Mesenchymal stem cell (in vitro differentiated cells and primary cell): ENCODE measurements at places on chromosomes 6 and 20.

GRCh38 chr6:30570740-30571074 lies 535 bp upstream of the ABCF1 start:
- DNase-seq, result no peak

GRCh38 chr20:62739581-62740285 lies 31.1 kb downstream of the NTSR1 start:
- no peak for DNase-seq

GRCh38 chr6:103177791-103178190 lies 1681.9 kb downstream of the HACE1 start:
- no peak for DNase-seq

GRCh38 chr20:49507741-49508434 lies 25.4 kb upstream of the KCNB1 start:
- DNase-seq, result no peak

DNA sequence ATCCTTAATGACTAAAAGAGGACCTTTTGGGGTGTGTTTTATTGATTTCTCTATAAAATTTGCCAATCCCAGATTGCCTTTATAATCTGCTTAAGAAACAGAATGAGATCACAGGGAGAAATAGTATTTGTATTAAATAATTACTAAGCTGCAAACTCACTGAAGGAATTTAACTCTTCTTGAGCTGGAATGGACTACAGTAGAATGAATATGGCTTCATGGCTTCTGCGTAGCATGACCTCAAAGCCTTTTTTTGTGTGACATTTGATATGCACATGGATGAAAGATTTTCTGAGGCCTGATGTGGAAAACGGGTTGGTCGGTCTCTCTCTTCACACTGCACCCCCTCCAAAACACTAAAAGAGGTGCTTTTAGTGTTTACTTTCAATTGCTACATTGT lies 115.9 kb downstream of the QKI start:
- no peak for DNase-seq

DNA sequence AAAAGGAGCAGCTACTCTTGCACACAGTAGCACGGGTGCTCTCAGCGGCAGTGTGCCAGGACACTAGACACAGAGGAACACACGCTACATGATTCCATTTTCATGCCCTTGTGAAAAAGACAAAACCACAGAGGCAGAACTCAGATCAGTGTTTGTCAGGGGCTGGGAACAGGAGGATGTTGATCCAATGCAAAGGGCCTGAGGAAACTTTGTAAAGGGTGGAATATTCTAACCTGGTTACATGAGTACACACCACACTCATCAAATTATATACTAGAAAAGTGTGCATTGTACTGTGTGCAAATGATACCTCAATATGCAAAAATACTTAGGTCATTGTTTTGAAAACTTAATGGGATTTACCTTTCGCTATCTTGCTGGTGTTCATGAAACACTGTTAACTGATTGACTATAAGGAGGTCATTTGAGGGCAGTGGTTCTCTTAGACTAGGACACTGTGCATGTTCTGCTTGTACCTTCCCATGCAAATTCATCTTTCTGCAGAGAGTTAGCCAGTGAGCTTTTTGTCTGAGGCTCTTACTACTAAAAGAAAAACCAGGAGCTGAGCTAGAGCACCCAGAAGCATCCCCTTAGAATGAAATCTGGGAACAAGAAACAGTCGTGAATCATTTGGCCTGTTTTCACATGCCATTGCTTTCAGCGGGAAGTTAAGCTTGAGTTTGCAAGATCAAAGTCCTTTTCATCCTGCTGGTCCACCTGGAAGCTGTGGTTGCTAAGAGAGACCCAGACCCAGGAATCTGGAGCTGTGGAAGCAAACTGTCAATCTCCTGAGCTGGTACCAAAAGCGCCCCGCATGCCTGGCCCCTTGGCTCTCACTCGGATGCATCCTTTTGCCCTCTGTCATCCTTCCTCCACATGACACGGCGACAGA lies 204.8 kb downstream of the TTLL2 start:
- no peak for DNase-seq

- DNase-seq, result no peak
Measured at GRCh38 chr6:170102038-170102437, 188.8 kb downstream of the DLL1 start.

DNA sequence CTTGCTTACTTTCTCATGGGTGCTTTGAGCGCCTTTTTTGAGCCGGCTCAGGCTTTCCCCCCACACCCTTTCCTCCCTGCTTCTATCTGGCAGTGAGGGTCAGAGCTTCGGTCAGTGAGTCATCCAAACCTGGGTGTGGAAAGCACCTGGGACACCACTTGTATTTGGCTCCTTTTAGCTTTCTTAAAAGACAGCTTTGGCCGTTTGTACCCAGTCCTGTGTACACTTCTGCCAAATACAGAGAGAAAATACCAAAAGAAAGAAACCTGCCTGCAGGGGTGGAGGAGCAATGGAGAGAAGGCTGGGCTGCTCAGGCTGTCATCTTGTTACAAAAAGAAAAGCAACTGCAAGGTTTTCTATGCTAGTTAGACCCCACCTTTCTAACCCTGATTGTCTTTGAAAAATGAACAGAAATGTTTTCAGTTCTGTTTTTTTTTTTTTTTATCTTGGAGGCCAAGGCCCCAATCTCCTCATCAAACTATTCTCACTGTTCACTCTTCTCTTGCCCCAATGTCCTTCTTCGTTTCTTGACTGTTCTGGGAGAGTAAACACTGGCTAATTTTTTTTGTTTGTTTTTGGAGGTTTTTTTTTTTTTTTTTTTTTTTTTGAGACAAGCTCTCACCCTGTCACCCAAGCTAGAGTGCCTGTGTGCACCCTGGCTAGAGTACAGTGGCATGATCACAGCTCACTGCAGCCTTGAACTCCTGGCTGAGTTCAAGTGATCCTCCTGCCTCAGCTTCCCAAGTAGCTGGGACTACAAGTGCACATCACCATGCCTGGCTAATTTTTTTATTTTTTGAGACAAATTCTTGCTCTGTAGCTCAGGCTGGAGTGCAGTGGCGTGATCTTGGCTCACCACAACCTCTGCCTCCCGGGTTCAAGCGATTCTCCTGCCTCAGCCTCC lies 76.4 kb downstream of the SSR1 start:
- DNase-seq, result no peak

DNA sequence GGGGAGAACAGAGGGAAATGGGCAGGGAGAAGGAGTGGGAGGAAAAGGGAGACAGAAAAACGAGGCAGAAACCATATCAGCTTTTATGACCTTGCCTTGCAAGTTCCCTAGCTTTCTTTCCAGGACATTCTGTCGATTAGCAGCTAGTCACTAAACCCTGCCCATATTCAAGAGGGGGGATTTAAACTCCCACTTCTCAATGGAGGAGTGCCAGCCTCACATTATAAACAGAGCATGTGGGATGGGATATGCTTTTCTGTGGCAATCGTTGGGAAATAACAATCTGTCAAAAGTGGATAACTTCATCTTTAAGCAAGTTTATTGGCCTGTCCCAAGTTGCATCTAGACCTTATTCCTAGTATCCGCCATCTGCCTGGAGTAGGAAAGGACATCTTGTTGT lies 57.0 kb upstream of the TMEM170B start:
- no peak for DNase-seq

GRCh38 chr20:38748861-38749149 lies 545 bp downstream of the ACTR5 start:
- DNase-seq, result no peak

- no peak for DNase-seq
Measured at GRCh38 chr6:169170583-169170955, 83.1 kb downstream of the THBS2 start.

- DNase-seq, result no peak
Measured at GRCh38 chr6:72665599-72665998, 43.7 kb downstream of the KCNQ5 start.

DNA sequence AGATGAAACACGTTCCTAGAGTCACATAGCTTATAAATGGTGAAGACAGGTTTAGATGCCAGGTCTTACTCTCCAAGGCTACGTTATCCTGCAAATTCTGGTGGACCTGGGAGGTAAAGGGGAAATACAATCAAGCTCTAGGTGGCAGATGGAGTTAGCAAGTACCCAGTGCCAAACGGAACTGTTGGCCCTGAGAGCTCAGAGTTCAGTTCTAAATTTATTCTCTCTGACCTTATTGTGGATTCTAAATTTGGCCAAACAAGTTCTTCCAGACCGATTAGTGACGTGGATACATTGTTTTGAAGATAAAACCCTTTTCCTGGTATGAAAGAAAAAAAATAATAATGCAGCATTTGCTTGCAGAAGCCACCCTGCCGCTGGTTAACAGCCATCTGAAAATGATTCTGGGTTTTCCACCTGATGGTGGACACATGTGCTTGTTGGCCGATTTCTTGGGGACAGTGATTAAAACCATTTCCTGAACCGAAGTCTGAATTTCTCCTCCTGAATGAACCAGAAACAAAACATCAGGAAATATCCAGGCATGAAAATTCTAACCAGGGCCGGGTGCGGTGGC lies 32.5 kb downstream of the RIPOR3 start:
- DNase-seq, result no peak

- no peak for DNase-seq
Measured at GRCh38 chr6:143396497-143397226, 53.8 kb downstream of the ADAT2 start.

- no peak for DNase-seq
Measured at GRCh38 chr6:74610352-74610751, 595.5 kb downstream of the COL12A1 start.

GRCh38 chr20:50635676-50636600 lies 55.4 kb downstream of the RIPOR3 start:
- peak; percentile 88 for DNase-seq

DNA sequence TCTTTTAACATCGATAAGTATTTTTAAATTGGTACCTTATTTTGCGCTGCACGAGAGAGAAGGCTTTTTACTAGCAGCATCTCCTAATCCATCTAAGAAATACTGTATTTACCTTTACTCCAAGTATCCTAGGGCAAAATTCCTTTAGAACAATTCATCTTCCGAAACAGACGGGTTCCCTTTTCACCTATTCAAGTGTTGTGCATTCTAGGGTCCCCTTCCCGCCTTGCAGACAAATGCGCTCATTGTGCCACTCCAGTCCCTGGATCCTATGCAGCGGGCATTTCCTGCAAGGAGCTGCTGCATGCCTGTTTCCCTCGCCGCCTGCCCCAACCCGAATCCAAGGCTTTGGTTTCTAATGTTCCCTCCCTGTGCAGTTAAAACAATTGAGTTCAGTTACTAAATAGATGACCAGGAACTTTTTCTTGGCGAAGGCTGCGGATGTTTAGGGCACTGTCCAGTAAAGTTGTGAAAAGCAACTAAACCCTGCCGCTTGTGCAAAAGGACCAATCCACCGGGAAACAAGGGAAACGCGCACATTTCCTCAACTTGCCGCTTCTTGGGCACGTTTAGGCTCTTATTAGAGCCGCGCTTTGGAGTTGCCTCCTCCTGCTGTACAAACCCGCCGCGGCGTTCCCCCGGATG lies 556 bp upstream of the SCAF8 start:
- peak; percentile 69 for DNase-seq

DNA sequence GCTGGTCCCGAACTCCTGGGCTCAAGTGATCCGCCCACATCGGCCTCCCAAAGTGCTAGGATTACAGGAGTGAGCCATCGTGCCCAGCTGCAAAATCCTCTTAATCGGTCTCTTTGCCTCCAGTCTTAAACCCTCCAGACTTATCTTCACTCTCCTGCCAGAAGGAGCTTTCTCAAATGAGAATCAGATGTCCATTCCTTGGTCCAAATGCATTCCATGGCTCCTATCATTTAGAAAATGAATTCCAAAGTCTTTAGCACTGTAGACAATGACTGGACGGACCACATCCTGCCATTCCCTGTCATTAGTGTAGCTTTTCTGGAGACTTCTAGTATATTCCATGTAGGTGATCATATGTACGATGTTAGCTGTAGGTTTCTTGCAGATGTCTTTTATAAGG lies 141.9 kb downstream of the ID4 start:
- DNase-seq, result no peak

DNA sequence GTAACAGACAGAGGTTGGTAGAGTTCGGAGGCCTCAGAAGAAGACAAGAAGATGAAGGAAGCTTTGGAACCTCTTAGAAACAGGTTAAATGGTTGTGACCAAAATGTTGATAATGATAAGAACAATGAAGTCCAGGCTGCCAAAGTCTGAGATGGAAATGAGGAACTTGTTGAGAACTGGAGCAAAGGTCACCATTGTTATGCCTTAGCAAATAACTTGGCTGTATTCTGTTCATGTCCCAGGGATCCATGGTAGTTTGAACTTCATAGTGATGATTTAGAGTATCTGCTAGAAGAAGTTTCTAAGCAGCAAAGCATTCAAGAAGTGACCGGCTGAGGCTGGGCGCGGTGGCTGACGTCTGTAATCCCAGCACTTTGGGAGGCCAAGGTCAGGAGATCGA lies 11.1 kb upstream of the LSM14B start:
- DNase-seq, result no peak

DNA sequence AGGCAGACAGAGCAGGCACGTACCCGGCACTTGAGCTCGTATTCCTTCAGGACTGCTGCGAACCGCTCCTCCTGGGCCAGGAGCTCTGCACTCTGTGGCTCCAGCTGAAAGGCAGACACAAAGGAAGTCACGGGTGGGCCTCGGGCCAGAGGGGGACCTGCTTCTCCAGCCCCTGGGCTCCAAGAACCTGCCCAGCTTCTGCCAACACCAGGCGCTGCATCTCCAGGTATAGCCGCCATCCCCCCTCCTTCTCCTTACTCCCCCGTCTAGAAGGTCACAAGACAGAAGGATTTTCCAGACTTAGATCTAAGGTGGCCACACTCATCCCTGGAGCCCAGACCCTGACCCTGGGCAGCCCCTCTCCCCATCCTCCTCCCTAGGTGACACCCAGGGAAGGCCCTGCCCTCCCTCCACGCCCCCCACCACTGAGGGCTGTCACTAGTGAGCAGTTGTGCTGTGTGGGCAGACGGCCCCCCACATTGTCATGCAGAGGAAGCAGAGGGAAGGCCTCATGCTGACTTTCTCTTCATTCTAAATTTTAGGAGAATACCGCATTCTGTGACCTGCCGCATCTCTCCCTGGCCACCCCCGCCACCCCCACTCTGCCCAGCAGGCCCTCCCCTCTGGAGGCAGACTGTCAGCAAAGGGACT lies 81.9 kb downstream of the GINS1 start:
- DNase-seq, result no peak

DNA sequence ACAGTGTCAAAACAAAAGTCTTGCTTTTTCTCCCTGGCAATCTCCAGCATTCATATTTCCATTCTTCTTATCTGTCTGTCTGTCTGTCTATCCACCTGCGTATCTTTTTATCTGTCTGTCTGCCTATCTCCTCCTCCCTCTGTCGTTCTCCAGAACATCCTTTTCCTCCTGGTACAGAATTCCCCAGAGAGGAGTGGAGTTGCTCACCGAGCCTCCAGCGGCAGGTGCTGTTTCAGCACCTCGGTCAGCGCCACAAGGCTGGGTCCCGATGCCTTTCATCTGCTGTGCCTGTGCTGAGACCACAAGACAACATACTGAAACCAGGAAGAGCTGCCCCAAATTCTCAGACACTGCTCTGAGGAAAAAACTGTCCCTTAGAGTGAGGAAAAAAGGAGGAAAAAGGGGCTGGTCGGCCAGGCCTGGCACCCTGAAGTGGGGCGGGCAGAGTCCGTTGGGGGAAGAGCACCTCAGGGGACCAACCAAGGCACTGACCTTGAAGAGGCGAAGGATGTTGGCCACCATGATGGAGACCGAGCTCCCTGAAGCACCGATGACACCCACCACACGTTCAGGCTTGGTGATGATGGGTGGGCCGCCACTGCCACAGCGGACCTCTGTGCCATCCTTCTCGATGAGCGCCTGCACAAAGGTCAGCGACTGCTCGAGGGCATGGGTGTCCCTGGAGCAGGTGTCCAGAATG lies 13.3 kb downstream of the GRM4 start:
- DNase-seq, result peak; percentile 42
